ENCODE measurements at places on chromosomes 11 and 22.

GRCh38 chr22:42443240-42444076, 11.3 kb upstream of the NFAM1 start:
- DNase-seq = no peak

GRCh38 chr22:39474351-39475111, 17.7 kb downstream of the MGAT3 start:
- no peak for DNase-seq

DNA sequence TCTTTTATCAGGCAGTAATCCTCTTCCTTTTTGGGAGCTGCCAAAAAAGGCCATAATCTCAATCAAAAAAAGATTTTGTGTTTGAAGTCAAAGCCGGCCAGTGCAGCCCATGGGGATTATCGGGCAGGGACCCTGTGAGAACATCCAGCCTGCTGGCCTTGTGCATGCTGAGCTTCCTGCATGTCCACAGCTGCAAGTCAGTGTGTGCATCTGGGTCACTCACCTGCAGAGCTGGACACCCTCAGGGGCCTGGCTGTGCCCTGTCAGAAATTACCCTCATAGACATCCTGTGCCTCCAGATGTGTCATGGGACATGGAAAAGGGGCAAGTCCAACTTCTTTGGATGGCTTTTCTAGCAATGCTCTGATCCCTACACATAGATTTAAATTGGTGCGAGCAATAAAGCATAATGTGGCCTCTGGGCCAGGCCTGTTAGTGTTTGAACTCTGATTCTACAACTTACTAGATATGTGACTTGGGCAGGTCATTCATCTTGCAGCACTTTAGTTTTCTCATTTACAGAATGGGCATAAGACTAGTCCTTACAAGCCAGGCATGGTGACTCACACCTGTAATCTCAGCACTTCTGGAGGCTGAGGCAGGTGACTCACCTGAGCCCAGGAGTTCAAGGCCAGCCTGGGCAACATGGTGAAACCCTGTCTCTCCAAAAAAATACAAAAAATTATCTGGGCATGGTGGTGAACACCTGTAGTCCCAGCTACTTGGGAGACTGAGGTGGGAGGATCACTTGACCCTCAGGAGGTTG, 81.6 kb upstream of the LARGE1 start:
- no peak for DNase-seq

GRCh38 chr11:74037309-74037708, 28.4 kb upstream of the UCP3 start:
- DNase-seq = no peak

- DNase-seq = no peak
Measured at GRCh38 chr11:123072332-123072761, 10.4 kb upstream of the HSPA8 start.

GRCh38 chr11:105357146-105357545, 217.6 kb upstream of the CARD18 start:
- no peak for DNase-seq

- peak; percentile 96 for DNase-seq
Measured at GRCh38 chr22:17087498-17088131, 2.8 kb downstream of the IL17RA start.

- no peak for DNase-seq
Measured at GRCh38 chr11:84790849-84791427, 836.2 kb downstream of the DLG2 start.

- DNase-seq = peak; percentile 2
Measured at GRCh38 chr11:65315204-65315865, 669 bp downstream of the CDC42EP2 start.

GRCh38 chr11:86070142-86071056, 1.5 kb upstream of the PICALM start:
- DNase-seq = no peak

DNA sequence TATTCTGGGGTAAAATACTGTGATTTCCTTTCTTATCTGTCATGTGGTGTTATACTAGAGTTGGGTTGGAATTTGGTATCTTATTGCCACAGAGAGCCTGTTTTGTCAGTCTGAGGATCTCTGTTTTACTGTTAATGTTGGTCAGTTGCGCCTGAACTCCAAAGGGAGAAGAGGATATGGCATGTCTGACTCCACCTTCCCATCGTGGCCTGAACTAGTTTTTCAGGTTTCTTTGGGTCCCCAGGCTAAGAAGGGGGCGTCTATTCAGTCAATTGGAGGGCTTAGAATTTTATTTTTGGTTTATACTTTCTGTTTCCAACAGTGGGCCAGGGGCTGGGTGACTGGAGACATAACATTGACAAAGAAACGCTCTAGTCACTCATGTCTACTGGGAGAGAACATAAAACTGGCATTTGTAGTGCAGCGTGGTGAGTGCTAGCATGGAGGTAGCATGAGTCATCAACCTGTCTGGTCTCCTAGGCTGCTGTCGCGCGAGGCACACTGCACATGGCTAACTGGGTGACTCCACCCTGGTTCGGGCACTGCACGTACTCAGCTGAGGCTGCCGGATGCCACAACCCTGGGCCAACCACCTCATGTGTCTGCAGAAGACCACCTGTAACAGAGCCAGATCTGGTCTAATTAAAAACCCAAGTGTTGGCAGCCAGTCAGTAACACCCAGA, 120.1 kb upstream of the OR9Q1 start:
- no peak for DNase-seq

GRCh38 chr22:17972385-17973191, 51.8 kb downstream of the MICAL3 start:
- DNase-seq = no peak

- DNase-seq = peak; percentile 27
Measured at GRCh38 chr22:35231585-35232084, 25.7 kb upstream of the HMGXB4 start.

DNA sequence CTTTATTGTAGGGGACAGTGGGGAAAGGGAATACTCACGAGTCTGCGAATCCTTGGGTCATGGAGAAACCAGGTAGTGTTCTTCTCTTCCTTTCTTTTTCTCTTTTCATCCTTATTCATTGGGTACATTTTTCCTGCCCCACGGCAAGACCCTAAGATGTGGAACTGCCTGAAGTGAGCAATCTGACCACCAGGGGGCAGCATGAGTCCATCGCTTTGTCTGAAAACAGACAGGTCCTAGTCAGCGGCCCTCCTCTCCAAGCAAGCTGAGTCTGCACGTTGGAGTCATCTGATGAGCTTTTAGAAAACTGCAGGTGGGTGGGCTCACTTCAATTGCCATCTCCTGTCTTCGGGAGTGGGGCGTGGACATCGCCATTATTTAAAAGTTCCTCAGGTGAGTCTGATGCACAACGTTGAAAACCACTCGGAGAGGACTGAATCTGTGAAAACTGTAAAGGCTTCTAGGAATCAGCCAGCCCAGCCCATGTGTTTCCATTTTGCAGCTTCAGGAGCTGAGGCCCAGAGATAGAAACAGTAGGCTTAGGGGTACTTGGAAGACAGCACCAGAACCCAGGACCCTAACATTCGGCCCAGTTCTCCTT, 34.0 kb upstream of the FBXO3 start:
- no peak for DNase-seq

- no peak for DNase-seq
Measured at GRCh38 chr22:22073769-22074561, 91.4 kb upstream of the TOP3B start.

- DNase-seq = no peak
Measured at GRCh38 chr11:20367313-20367948, 3.9 kb downstream of the HTATIP2 start.

- DNase-seq = no peak
Measured at GRCh38 chr22:37747080-37747714, 50.3 kb downstream of the TRIOBP start.

DNA sequence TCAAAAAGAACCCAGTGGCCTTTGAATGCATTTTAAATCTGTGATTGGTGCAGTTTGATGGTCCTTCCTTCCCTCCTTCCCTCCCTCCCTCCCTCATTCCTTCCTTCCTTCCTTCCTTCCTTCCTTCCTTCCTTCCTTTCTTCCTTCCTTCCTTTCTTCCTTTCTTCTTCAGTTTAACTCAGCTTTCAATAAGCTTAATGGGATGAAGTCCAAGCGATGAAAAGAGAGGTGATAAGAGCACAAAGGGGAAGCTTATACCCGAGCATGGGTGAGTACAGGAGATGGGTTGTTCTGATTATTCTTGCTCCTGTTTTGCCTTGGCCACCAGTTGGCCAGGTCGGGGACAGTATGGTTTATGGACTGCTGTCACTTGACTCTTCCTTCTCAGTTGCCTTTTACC, 605.6 kb downstream of the NTM start:
- no peak for DNase-seq

DNA sequence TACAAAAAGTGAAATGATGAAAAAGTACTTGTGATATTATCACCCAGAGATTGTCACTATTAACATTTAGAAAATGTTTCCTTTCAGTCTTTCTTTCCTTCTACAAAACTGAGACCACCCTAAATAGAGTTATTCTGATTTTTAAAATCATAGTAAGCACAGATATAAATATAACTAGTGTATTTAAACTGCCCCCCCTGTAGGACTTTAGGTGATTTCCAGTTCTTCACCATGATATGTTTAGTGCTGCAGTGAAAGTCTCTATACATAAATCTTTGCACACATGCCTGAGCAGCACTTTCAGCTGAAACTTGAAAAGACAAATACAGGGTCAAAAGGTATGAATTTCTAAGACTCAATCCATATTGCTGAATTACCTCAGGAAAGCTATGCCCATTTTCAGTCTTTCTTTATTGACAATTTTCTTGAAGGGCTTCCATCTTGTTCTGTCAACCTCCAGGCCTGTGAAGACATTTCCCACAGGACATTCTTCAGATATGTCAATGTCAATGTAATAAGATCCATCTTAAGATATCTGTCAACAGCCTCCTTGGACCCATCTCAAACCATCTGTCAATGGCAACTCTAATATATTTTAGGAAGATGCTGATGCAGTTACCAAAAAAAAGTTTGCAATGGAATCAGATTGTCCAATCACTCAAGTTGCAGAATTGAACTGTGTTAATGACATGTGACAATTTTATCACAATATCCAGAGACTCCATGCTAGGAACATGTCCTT, 30.8 kb upstream of the LDLRAD3 start:
- no peak for DNase-seq

GRCh38 chr11:95229199-95229992, 1.6 kb downstream of the SESN3 start:
- no peak for DNase-seq

- DNase-seq = no peak
Measured at GRCh38 chr22:49632199-49633009, 195.3 kb downstream of the BRD1 start.

GRCh38 chr22:50599816-50600455, 657 bp upstream of the MAPK8IP2 start:
- DNase-seq = no peak

- DNase-seq = no peak
Measured at GRCh38 chr22:27801202-27801615, 347 bp downstream of the MN1 start.

- DNase-seq = no peak
Measured at GRCh38 chr22:40819599-40820140, 524 bp upstream of the SLC25A17 start.

GRCh38 chr22:44935724-44936123, 74.1 kb downstream of the PHF21B start:
- no peak for DNase-seq

GRCh38 chr11:119742263-119742861, 13.4 kb upstream of the NECTIN1 start:
- no peak for DNase-seq

DNA sequence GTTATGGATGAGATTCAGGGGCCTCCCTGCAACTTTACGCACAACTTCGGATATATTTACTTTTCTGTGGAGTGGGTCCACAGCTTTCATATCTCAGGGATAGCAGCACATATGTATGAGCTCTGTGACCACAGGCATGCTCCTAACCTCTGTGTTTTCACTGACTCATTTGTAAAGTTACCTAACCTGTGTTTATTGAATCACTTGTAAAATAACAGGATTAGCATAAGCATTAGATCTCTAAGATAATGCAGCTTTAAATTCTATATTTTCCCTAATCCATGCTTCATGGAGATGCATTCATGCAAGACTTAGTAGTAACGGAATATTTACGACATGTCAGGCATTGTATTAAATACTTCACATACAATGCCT, 47.9 kb upstream of the DDI1 start:
- DNase-seq = no peak

DNA sequence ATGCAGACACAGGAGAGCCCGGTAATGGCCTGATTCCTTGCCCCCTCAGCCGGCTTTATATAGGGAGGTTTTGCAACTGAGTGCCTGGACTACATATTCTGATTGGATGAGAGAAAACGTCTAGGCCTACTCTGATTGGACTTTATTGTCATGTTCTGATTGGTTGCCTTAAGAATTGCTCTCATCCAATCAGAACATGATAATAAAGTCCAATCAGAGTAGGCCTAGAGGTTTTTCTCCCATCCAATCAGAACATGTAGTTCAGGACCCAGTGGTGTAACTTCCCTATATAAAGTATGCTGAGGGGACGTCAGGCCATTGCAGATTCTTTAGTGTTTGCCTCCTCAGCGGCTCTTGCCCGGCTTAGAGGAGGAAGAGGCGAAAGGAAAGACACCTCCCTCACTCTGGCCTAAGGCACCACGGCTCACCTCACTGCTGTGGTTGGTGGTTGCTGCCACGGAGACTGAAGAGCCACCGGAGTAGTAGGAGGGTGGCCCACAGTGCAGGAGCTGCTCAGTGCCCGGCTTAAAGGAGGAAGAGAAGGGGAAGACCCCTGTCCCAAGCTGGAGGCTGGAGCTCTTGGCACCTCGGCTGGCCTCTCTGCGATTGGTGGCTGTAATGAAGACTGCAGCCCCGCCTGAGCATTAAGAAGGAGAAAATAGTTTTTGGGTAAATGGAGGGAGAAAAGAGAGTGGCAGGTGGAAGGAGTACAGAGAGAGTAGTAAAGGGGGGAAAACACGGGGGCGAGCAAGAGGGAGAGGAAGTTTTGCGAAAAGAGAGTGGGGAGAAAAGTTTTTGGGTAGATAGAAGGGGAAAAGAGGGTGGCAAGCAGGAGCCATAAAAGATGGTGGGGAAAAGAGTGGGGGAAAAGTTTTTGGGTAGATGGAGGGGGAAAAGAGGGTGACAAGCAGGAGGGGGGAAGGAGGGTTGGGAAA, 116.7 kb upstream of the SERPIND1 start:
- DNase-seq = no peak

GRCh38 chr22:23520863-23521440, 59.1 kb downstream of the IGLL1 start:
- DNase-seq = no peak

DNA sequence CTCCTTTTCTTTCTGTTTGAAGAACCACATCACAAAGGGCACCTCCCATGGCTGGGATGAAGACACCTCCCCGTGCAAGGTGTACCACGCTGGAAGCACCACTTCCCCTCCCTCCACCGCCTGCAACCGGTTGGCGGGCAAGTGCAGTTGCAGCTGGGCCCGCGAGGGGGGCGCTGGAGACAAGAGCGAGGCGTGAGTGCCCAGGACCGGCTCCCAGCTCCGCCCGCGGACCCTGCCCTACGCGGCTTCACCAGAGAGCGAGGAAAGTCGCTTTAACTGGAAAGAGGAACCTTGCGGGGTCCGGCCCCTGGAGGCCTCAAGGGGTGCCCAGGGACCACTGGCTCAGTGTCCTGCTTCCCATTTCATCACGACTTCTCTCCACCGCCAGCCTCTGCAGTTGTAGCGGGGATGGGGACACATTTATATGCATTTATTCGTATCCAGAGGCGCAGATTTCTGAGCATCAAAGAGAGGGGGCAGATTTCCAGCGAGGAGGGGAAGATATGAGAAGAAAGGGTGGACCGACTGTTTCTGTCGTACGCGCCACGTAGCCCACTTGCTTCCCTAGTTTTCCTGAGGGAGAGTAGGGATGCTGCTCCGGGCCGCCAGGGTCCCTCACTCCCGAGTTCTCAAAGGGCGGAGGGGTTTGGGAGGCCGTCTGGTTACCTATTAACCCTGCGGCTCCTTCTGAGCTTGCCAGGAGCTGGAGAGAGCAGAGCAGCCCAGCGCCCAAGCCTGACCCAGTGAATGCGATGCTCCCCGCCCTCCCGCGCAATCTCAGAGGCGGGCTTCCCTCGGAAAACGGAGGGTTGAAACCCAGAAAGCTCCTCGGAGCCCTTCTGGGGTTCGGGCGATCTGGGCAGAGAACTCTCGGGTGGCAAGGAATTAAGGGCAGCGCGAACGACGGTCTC, 3.5 kb downstream of the ESAM start:
- DNase-seq = peak; percentile 100
